ENCODE measurements at places on chromosomes 6 and 20.
A peak's percentile ranks its signal among the peaks of the same experiment; 100 is the strongest.

DNA sequence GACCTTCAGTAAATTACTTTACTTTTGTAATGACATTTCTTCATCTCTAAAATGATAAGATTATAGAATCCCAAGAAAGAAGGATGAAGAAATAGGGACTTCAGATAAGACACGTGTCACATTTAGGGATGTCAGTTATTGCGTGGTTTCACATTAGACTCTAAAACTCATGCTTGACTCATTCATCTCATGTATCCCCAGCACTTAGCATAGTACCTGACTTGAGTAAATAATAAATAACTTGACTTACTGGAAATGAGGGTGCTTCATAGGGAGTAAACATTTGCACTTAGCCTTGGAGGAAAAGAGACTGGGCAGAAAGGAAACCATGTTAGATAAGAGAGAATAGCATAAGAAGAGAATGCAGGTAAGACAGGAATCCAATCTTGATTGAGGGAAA is 37.2 kb downstream of the VTA1 start:
- peak; percentile 76 for DNase-seq

DNA sequence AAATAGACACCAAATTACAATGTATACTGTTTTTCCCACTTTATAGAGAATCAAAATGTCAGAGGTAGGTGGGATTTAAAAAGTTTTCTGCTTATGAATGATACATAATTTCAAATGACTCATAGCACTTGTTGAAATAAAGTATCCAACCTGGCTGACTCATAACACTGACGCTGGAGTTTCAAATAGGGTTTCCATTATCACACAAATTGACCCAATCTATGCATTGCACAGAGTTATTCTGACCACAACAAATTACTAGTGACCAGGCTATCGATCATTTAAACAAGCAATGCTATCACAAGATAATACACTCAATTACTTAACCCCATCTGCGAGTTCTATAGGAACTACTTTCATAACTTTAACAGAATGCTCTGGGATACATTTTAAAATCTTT is 31.9 kb upstream of the PRELID3B start:
- DNase-seq: no peak

- DNase-seq: no peak
These were observed 9.6 kb downstream of the BTNL2 start for GRCh38 chr6:32397252-32397920.

- DNase-seq: no peak
These were observed 53.7 kb downstream of the TOP1 start for GRCh38 chr20:41082306-41082705.

- no peak for DNase-seq
These were observed 87.2 kb downstream of the GINS1 start for GRCh38 chr20:25494506-25495188.

DNA sequence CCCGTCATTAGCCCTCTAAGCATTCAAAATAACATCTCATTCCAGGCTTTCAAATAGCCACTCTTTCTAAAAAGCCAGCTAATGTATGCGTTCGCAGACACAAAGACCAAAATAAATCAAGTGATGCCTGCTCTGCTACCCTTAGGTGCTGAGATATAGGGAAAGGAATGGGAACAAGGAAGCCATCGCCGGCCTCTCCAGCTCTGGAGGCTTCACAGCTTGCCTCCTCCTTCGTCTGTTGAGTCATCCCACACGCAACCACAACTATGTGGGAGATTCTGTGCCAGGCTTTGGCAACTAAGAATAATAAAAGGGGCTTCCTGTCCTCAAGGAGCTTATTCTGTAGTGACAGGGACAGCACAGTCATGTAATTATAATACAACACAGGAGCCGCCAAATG is 27.3 kb upstream of the SLC22A23 start:
- no peak for DNase-seq

GRCh38 chr6:161138543-161139303 is 135.1 kb downstream of the AGPAT4 start:
- peak; percentile 73 for DNase-seq

DNA sequence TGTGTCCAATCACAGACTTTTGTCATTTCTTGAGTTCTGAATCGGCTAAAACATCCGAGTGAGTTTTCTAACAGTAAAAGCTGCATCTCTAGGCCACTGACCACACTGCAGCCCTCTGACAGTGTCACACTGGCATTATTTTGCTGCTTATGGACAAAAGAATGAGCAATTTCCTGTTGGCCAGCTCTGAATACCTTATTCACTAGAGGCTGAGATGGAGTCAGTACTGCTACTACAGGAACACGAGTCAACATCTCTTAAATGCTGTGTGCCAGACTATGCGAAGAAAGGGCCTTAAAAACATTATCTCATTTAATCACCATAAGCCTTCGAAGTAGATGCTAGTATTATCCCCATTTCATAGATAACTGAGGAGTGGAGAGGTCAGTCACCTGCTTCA is 42.5 kb upstream of the IPCEF1 start:
- no peak for DNase-seq

All from DMS53 (cell line).